ENCODE measurements at places on chromosomes 6 and 20.

GRCh38 chr6:6769466-6769865 is 180.9 kb downstream of the LY86 start:
- no peak for DNase-seq

DNA sequence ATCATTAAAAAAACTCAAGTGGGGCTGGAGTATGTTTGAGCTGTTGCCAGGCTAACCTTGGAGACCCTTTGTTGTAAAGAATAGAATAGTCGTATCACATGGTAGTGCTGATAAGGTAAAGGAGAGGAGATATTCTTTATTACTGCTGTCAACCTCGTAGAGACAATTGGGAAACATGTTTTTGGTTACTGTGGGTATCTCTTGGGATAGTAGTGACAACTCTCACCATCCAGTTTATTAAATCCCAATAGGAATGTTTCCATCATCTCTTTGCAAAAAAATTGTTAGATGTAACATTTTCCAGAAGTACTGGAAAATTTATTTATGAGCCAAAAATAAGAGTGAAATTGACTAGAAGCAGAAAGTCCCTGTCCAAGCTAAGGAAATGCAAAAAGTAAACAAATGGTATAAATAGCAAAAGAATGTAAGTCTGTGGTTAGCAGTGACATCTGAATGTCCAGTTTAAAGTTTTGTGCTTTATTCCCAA is 829.3 kb upstream of the CITED2 start:
- DNase-seq: no peak

DNA sequence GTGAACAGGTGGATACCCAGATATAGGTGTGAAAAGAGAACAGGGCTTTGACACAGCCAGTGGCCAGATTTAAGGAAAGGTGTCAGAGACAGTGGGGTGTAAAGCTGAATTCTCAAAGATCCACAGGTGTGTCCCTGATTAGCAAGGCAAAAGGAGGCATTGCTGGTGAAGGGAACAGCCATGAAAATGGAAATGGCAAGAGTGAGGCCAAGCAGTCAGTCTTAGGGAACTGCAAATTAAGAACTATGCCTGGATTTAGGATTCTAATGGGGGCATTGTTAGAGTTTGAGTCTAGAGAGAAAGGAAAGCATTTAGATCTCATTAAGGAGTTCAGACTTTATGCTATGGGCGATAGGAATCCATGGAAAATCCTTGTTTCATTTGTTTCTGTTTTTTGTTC is 789.2 kb downstream of the MAFB start:
- no peak for DNase-seq

- no peak for DNase-seq
These were observed 103.4 kb downstream of the LRRC1 start for GRCh38 chr6:53898026-53898795.

- no peak for DNase-seq
These were observed 122.4 kb downstream of the NFATC2 start for GRCh38 chr20:51420111-51420510.

GRCh38 chr6:1627827-1628560 is 18.3 kb downstream of the FOXC1 start:
- no peak for DNase-seq

DNA sequence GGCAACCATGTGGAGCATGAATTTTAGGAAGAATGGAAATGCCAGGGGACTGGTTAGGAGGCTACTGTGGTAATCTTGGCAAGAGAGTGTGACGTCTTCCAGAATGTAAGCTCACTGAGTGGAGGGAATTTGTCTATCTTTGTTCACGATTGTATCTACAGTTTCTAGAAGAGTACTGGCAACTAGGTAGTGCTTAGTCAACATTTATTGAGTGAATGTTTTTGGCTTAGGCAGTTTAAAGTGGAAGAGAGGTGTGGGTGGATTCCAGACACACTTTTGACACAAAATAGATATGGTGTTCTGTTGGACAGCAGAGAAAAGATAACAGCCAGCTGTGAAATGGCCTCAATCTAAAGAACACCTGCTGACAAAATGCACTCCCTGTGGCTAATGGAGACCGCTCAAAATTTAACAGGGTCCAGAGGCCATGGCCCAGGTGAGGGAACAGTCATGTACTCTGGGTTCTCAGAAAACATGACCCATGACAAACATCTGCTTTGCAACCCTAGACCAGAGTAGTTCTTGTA is 139.3 kb downstream of the GPX5 start:
- no peak for DNase-seq

GRCh38 chr6:43097098-43097489 is 21.0 kb downstream of the PTK7 start:
- no peak for DNase-seq

DNA sequence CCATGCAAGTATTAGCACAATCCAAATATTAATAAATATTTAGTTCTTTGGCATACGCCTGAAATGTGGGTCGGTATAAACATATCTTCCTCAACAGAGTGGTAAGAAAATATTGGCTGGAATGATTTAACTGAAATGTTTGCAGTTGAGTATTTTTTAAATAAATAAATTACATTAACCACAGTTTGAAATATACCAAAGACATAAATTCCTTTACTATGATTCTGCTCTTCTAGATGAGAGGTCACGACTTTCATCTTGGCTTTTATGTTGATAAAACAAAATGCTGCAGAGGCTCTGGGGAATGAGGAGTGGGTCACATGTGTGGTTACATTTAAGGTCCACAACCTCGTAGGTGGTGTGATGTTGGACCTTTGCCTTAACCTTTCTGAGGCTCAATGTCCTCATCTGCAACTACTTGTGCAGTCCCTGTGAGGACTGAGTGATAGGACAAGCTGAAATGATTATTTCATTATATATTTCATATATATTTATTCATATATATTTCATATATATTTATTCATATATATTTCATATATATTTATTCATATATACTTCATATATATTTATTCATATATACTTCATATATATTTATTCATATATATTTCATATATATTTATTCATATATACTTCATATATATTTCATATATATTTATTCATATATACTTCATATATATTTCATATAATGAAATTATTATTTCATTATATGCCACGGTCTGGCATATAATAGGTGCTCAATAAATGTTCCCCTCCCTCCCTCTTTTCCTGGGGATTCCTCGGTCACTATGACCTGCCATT is 107.4 kb downstream of the SAMD5 start:
- no peak for DNase-seq

DNA sequence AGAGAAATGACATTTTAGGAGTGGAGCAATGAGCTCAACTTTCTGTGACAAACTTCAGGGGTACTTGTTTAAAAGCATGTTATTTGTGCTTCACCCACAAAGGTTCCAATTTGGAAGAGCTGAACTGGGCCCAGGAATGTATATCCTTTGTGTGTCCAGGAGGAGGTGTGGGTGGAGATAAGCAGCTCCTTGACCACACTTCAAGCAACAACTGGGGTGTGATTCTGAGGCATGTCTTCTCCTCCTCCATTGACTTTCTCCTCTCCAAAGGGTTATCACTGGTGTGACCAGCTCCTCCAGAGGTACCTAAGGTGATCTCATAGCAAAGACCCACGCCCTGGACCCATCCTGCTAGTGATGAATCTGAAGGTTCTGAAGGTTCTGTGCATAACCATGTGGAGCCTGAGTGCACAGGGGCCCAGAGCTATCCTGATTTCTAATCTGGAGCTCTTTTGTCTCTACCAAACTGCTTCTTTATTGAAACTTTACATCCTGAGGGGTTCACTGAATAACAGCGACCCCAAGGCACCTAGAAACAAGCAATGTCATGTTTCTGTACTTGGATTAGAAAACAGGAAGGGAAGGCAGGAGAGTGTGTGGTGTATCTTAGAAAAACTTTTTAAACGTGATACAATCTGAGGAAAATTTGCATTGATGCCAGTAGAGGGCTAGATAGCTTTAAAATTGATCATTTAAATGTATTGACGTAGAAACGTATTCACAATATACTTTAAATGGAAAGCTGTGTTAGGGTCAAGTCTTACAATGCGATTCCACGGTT is 60.9 kb upstream of the CD93 start:
- DNase-seq: no peak

DNA sequence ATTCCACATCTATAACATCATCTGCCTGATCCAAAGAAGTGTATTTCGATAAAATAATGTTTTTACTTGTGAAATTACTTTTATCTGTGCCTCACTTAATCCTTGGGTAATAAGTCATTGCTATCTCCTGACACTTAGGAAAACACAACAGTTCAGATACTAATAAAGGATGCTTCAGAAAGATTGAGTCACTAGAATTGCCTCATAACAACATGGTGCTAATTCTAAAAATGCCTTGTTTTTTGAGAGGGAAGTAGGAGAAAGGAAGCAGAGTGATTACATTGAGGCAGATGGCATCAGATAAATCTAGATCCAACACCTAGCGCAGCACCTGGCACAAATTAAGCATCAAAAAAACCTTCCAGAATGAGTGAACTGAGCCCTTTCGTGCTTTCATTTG is 69.0 kb downstream of the NCOA7 start:
- DNase-seq: no peak

Measured in stimulated activated CD8-positive, alpha-beta memory T cell treated with anti-CD3 and anti-CD28 coated beads, Interleukin-4, amount 100 ng/mL, for 1 hour (primary cell).